ENCODE measurements at places on chromosomes 1 and 21.
A peak's percentile ranks its signal among the peaks of the same experiment; 100 is the strongest.

GRCh38 chr1:182561456-182561855 lies 27.6 kb downstream of the RNASEL start:
- no peak for DNase-seq

- no peak for DNase-seq
Measured at GRCh38 chr1:24309762-24310485, 9.2 kb upstream of the GRHL3 start.

DNA sequence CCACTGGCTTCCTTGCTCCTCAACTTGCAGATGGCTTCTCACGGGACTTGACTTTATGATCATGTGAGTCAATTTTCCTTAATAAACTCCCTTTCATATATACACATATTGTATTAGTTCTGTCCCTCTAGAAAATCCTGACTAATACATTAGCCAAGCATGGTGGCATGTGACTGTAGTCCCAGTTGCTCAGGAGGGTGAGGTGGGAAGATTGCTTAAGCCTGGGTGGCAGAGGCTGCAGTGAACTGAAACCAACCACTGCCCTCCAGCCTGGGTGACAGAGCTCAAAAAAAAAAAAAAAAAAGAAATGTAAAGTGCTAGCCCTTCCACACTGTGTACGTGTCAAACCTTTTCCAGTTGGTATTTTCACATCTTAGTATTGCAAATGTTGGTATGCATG lies 857.0 kb downstream of the LTN1 start:
- DNase-seq = no peak

GRCh38 chr1:244325056-244325758 lies 126.5 kb downstream of the ADSS2 start:
- DNase-seq = peak; percentile 37

GRCh38 chr1:97634758-97635157 lies 286.1 kb downstream of the DPYD start:
- DNase-seq = no peak

DNA sequence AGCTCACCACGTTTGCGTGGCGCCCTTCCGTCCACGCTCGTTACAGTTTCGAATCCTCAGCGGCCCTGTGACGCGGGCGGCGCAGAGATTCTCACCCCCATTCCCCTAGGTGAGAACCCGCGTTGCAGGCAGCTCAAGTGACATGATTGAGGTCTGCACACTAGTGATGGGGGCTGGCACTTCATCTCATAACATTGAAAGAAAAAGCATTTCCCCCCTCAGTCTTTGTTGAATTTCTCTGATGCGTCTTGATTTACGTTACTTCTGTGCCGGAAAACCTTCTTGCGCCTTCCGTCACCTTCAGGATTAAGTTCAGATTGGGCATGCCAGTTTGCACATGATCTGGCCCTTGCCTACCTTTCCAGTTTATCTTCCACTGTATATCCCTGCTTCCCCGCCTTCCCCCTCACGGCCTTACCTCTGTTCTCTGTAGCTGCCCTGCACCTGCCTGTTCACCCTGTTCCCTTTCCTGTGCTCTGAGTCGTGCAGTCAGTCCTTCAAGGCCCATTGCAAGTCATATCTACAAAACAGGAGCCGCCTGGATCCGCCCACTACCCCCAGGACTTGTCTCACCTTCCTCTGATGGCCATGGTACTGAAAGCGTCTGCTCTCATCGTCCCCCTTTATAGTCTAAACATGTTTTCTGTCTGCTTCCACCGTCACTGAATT lies 1.1 kb downstream of the CTPS1 start:
- peak; percentile 16 for DNase-seq

DNA sequence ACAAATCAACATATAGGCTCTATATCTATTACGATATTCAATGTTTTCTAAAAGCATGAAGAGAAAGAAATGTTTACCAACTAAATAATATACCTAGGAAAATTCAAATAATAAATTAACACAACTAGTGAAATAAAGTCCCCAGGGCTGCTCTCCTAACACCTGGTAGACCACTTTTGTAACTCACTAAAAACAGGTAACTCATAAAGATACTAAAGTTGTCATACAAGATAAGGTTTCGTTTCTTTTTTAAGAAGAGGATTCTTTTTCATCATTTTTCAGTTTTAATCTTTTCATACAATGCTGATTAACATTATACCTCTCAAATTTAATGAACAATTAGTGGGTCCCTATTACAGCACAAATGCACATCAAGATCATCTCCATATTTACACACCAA lies 99.0 kb downstream of the ZZZ3 start:
- DNase-seq = no peak

DNA sequence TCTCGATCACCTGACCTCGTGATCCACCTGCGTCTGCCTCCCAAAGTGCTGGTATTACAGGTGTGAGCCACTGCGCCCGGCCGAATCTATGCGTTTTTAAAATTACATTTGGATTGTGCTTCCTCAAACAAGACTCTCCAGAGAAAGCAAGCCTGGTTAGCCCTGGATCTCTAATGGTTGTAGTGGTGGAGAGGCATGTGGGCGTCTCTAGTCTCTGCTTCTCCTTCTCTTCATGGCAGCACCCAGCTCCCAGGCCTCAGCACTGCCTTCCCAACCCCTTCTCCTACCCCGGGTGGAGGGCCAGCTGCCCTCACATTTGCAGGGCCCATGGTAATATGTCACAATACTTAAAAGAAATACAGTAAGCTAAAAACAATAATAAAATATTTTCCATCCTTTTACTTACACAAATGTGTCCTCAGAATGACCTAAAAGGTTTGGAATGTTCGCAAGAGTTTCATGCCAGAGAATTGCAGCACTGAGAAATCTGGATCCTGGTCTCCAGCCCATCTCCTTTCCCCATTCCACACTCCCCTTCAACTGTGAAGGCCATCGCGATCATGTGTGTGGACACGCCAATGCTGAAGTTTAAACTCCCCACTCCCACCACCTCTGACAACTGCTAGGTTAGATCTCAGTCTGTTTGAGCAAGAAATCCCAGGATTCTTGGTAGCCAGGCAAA lies 7.0 kb downstream of the OR14I1 start:
- no peak for DNase-seq

DNA sequence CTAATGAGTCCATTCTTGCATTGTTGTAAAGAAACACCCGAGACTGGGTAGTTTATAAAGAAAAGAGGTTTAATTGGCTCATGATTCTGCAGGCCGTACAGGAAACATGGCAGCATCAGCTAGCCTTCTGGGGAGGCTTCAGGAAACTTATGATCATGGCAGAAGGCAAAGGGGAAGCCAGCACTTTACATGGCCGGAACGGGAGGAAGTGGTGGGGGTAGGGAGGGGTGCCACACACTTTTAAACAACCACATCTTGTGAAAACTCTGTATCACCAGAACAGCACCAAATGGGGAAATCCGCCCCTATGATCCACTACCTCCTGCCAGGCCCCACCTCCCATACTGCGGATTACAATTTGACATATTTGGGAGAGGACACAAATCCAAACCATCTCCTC lies 43.9 kb downstream of the NOS1AP start:
- no peak for DNase-seq

GRCh38 chr1:243642936-243643335 lies 207.1 kb downstream of the AKT3 start:
- DNase-seq = peak; percentile 90

DNA sequence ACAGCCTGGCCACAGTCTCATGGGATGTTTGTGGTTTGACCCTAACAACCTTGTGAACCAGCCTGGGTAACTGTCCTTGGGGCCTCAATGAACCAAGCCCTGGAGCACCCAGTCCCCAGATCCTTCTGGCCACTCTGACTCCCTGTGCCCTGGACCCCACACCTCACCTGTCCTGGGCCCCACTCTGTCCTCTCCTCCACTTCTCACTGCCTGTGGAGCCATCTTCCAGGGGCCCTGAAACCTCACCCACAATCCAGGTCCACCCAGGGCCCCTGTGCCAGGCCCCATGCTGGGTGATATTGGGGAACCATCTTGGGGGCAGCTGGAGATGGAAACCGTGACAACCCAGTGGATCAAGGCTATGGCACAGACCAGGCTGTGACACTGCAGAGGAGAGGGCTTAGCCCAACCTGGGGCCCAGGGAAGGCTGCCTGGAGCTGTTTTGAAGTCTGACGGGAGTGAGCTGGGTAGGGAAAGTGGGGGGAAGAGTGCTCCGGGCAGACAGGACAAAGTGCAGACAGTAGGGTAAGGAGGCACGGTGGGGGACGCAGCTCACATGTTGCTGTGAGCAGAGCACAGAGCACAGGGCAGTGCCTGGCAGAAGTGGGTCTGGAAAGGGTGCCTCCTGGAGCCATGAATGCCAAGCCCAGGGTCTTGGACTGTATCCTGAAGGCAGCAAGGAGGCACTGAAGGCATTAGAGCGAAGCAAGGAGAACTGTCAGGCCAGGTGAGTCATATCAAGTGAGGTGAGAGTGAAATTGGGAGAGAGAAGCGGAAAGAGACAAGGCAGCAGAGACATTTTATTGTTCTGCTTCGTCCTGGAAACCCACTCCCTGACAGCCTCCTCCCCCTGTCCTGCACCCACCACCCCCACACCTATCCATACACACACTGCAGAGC lies 12.1 kb upstream of the LRP8 start:
- no peak for DNase-seq

- no peak for DNase-seq
Measured at GRCh38 chr1:20172033-20172590, 13.8 kb upstream of the UBXN10 start.

- DNase-seq = peak; percentile 6
Measured at GRCh38 chr1:165501330-165501969, 42.4 kb upstream of the LRRC52 start.

- DNase-seq = no peak
Measured at GRCh38 chr1:59856725-59857338, 42.1 kb downstream of the HOOK1 start.

- DNase-seq = no peak
Measured at GRCh38 chr1:29500651-29501050, 264.3 kb downstream of the PTPRU start.

DNA sequence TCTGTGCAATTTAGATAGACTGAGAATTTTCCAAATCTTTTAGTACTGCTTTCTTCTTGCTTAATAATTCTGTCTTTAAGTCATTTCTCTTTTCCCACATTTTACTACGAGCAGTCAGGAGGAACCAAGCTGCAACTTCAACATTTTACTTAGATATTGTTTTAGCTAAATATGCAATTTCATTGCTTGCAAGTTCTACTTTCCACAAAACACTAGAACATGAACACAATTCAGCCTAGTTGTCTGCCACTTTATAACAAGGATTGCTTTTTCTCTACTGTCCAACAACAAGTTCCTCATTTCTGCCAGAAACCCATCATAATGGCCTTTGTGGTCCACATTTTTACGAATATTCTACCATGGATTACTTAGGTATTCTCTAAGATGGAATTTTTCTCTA lies 36.6 kb downstream of the SORT1 start:
- DNase-seq = no peak

GRCh38 chr1:93016171-93016570 lies 54.9 kb upstream of the DIPK1A start:
- DNase-seq = peak; percentile 31

DNA sequence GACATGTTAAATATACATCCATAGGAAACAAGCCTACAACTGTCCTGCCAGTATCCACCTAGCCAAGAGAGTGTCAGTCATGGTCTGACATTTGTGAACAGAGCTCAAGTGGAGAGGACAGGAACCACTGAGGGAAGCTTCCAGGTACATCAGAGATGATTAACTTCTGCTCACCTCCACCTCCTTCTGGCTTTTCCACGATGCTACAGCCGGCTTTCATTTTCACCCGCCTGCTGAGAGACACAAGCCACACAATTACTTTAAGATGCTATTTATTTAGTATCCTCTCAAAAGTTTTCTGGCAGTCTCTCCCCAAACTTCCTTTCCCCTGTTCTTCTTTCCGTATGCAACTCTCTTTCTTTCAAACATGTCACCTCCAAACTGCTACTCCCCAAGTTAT lies 2.1 kb downstream of the ETV3 start:
- DNase-seq = no peak

DNA sequence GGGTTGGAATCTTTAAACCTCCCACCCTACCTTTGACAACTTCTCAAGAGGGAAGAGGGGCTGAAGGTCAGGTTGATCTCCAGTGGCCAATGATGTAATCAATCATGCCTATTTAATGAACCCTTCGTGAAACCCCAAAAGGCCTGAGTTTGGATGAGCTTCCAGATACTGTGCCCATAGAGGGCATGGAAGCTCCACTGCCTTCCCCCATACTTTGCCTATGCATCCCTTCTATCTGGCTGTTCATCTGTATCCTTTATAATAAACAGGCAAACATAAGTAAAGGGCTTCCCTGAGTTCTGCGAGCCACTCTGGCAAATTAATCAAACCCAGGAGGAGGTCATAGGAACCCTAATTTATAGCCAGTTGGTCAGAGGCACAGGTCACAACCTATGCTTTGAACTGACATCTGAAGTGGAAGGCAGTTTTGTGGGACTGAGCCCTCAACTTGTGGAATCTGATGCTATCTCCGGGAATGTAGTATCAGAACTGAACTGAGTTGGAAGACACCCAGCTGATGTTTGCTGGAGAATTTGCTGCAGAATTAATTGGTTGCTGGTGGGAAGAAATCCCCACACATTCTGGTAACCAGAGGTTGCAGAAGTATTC lies 24.8 kb downstream of the S100A10 start:
- no peak for DNase-seq

DNA sequence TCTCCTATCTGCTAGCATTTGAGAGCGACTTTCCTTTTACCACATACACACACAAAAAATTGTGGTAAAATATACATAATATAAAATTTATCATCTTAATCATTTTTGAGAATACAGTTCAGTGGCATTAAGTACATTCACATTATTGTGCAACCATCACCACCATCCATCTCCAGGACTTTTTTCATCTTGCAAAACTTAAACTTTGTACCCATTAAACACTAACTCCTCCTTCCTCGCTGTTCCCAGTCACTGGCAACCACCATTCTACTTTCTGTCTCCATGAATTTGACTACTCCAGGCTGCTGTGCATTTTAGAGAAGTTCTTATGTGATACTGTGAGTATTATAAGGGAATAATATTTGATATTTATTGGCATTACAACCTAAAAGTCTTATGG lies 181.3 kb downstream of the C1orf21 start:
- DNase-seq = no peak

- no peak for DNase-seq
Measured at GRCh38 chr1:243507001-243507671, 251.3 kb downstream of the SDCCAG8 start.

GRCh38 chr1:182269097-182269496 lies 122.5 kb downstream of the GLUL start:
- DNase-seq = no peak

- peak; percentile 55 for DNase-seq
Measured at GRCh38 chr21:39377444-39378050, 28.7 kb upstream of the HMGN1 start.

DNA sequence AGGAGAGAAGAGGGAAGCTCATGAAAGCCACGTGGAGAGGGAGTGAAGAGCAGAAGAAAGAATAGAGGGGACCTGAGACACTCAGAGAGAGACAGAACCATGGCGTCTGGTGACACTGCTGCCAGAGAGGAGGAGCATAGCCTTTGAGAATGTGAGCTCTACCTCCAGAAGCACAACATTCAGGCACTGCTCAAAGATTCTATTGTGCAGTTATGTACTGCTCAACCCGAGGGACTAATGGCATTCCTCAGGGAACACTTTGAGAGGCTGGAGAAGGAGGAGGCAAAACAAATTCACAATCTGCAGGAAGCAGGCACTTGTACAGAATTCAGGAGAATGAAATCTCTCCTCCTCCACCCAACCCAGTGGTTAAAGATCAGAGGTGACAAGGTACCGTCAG lies 45.1 kb downstream of the BTBD8 start:
- DNase-seq = no peak
